ENCODE measurements at places on chromosomes 5 and 9. TPM values are rescaled to one million over a fixed set of nuclear protein-coding genes. Genes with fewer than 3 reads are reported as not detected.

Gene NUTM2F
- not detected for total RNA-seq

Gene TMC1
- not detected for total RNA-seq

Gene STKLD1
- total RNA-seq = 0.27 TPM

Gene DAB2IP
- 53.0 TPM for total RNA-seq

Gene UBE2B
- 258 TPM for total RNA-seq

Gene ANKRD34B
- not detected for total RNA-seq

Gene PHF24
- total RNA-seq = 0.22 TPM

Gene CCNJL
- 10.2 TPM for total RNA-seq

Gene BSPRY
- total RNA-seq = 0.35 TPM

DNA sequence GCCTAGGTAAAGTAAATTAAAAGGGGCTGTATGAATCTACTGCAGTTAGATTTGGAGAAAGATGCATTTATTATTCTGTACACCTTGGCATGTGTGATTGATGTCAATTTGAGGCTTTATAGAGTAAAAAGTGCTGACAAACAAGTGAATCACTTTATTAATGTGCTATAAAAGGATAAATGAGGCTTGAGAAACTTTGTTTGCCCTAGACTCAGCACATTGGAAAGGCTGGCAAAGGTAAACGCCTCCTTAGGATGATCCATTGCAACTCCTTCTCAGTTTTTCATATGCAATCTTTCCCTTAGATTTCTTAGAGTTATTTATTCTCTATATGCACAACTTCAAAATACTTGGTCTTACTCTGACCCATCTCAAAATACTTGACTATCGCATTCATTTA, 369.0 kb downstream of the HINT1 start:
- DNase-seq = no peak

GRCh38 chr9:115653171-115653606, 500.4 kb upstream of the PAPPA start:
- no peak for DNase-seq

GRCh38 chr5:93421468-93421867, 159.6 kb downstream of the NR2F1-AS1 start:
- no peak for DNase-seq

DNA sequence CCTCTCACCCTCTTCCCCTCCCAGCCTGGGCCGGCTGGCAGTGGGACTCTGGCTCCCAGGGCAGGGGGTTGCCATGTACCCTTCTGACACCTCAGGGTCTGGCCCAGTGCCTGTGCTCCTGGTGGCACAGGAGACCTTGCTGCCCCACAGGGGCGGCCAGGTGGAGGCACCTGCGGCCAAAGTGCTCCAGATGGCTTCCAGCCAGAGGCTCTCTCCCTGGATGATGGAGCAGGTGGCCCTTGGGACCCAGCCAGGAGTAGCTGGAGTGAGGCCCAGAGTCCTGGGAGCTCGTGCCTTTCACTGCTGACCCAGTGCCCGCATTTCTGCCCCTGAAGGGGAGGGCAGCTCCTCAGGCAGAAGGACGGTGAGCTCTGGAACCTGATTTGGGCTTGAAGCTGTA, 87.3 kb downstream of the NTNG2 start:
- no peak for DNase-seq

DNA sequence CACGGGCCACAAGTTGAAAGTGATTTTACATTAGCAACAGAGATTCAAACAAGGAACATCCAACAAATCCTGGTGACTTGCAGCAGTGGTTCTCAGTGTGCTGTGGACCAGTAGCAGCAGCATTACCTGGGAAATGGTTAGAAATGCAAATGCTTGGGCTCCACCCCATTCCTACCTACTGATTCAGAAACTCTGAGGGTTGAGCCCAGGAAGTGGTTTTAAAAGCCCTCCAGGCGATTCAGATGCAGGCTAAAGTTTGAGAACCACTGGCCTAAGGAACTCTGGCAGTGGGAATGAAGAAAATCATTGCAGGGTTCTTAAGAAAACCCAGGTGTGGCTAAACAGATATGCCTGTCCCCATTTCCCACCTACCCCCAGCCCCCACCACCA, 398.8 kb downstream of the ENC1 start:
- DNase-seq = no peak

DNA sequence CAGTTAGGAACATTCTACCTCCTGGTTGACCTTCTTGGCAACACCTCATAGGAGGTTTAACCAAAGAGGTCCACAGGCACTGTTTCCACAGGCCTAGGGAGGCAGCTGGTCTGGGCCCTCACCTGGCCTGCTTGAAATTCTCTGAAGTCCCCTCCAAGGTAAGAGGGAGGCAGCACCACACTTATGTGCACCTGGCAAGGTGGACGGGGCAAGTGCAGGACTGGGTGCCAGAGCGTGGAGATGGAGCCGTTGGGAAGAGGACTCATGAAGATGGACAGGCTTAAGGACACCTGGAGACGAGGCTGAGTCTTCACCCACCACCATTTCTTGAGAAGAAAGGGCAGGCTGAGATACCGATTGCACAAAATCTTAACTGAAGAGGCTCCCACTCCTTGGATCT, 6.6 kb upstream of the BARHL1 start:
- no peak for DNase-seq

DNA sequence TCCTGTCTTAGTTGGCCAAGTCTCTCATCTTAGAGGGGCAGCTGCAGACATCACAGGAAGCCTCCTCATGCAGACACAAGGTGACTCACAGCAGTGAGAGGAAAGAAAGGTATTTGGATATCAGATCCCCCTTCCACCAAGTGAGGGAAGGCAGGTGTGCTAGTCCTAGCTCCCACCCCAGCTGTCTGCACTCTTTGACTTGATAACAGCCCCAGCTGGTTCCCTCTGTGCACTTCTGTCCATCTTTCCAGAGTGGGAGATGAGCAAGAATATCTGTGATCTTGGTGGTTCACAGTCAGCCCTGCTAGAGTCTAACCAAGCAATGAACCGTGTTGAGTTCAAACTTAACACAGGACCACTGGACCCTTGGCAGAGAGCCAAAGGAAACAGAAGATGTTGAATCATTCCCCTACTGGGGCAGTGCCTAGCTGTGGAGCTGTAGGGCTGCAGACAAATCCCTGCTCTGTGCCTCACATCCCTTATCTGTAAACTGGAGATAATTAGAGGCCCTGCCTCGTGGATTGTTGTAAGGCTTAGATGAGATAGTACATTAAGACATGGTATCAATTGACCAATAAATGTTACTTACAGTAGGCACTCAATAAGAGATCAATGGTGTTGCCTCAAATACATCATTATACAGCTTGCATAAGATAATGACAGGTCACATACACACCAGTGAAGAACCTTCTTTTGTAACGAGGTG, 39.1 kb downstream of the SH3RF2 start:
- DNase-seq = no peak

GRCh38 chr5:94746731-94747124, 128.3 kb downstream of the SLF1 start:
- DNase-seq = no peak

- DNase-seq = no peak
Observed at GRCh38 chr5:59760785-59761348, 132.7 kb downstream of the PDE4D start.
